Neural progenitor cell (in vitro differentiated cells): ENCODE measurements at places on chromosomes 1 and 21. TPM values are rescaled to one million over a fixed set of nuclear protein-coding genes. Genes with fewer than 3 reads are reported as not detected.

MPL gene
- total RNA-seq = 0.09 TPM in 1 of 2 replicates, not detected in the other

IGSF9 gene
- total RNA-seq = 3.3 and 9.1 TPM in 2 replicates

TPTE gene
- not detected in 2 replicates for total RNA-seq

GFI1 gene
- 0.12 TPM in 1 of 2 replicates, not detected in the other for total RNA-seq

ACTA1 gene
- 1.2 and 2.6 TPM in 2 replicates for total RNA-seq

AXDND1 gene
- 0.30 and 0.77 TPM in 2 replicates for total RNA-seq

ARHGAP30 gene
- 0.06 TPM in 1 of 2 replicates, not detected in the other for total RNA-seq

NUP210L gene
- not detected in 2 replicates for total RNA-seq

NUF2 gene
- 79.4 and 134 TPM in 2 replicates for total RNA-seq

FHAD1 gene
- total RNA-seq = 2.9 and 9.1 TPM in 2 replicates

LRRC7 gene
- total RNA-seq = 0.25 TPM in 1 of 2 replicates, not detected in the other

TRIM45 gene
- 15.7 and 19.0 TPM in 2 replicates for total RNA-seq

SPATA17 gene
- total RNA-seq = 1.6 and 2.1 TPM in 2 replicates

NGF gene
- total RNA-seq = not detected in 2 replicates

HSD3B2 gene
- total RNA-seq = not detected in 2 replicates

RNU1-4 gene
- under 0.01 TPM in 2 replicates for total RNA-seq

LCE3B gene
- total RNA-seq = not detected in 2 replicates

CLCA4 gene
- total RNA-seq = not detected in 2 replicates

FNDC5 gene
- total RNA-seq = 9.6 and 21.4 TPM in 2 replicates

C1orf115 gene
- total RNA-seq = 6.2 and 6.8 TPM in 2 replicates

ATG4C gene
- 15.7 and 39.5 TPM in 2 replicates for total RNA-seq

PTPRC gene
- total RNA-seq = not detected in 2 replicates

C8B gene
- total RNA-seq = not detected in 2 replicates

TAS1R1 gene
- total RNA-seq = not detected in 2 replicates

BARHL2 gene
- not detected in 2 replicates for total RNA-seq

FCN3 gene
- not detected in 2 replicates for total RNA-seq

ZNF683 gene
- not detected in 2 replicates for total RNA-seq

SLC25A34 gene
- total RNA-seq = 0.34 and 2.2 TPM in 2 replicates

GBP7 gene
- total RNA-seq = not detected in 2 replicates

MSTO1 gene
- 36.6 and 45.9 TPM in 2 replicates for total RNA-seq
